ENCODE measurements at places on chromosomes 2 and 18.

DNA sequence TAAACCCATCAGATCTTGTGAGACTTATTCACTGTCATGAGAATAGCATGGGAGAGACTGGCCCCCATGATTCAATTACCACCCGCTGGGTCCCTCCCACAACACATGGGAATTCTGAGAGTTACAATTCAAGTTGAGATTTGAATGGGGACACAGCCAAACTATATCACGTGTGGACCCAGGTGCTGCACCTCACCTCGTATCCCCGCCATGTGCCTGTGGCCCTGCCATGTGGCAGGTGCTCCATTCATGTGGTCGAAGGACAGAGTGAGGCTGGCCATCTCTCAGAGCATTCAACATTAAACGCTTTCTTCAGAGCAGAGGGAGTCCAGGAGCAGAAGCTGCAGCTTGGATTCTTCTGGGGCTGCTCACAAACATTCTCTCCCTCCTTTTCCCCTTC, 32.3 kb downstream of the MROH2A start:
- DNase-seq = no peak

- no peak for DNase-seq
Observed at GRCh38 chr18:64982414-64983055, 768.3 kb upstream of the CDH7 start.

- no peak for DNase-seq
Observed at GRCh38 chr2:170712653-170713542, 2.2 kb upstream of the SP5 start.

- no peak for DNase-seq
Observed at GRCh38 chr2:60215386-60215901, 338.0 kb downstream of the BCL11A start.

DNA sequence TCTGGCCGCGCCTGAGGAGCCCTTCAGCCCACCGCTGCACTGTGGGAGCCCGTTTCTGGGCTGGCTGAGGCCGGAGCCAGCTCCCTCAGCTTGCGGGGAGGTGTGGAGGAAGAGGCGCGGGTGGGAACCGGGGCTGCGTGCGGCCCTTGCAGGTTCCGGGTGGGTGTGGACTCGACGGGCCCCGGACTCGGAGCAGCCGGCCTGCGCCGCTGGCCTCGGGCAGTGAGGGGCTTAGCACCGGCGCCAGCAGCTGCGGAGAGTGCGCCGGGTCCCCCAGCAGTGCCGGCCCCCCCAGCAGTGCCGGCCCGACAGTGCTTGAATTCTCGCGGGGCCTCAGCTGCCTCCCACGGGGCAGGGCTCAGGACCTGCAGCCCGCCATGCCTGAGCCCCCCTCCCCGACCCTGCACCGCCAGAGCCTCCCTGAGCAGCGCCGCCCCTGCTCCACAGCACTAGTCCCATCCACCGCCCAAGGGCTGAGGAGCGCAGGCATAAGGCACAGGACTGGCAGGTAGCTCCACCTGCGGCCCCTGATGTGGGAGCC, 534.2 kb downstream of the ZNF804A start:
- no peak for DNase-seq

DNA sequence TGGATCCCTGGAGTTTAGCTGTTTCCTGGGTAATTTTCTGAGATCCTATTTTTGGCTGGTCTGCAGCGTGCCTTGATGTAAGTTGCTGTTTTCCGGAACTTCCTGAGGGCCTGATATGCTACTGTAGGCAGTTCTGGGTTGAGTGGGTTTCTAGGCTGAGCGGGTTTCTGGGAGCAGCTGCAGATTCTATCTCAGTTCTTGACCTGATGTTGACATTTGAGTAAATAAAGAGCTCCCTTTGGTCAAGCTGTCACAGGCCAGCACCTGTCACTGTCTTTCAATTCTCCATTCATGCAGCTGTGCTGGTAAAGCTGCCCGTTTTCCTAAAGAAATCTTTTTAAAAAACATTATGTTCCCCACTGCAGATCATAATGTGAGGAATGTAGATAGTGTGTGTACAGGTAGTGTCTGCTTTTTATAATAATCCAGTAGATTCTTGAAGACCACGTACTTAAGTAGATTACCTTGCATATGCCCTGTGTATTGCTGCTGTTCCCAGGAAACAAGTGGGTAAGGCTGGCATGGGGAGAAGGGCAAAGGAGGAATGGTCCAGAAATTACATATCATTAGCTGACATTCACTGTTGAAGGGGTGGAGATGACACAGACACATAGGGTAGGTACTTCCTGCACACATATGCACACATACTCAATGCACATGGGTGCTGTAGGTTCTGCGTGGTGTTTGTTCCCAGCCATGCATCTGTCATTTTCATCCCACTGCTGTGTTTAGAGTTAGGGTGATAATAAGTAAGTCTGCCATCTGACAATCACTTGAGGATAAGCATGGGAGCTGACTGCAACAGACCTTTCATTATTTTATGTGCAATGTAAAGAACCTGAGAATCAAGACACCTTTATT, 25.9 kb downstream of the CD28 start:
- no peak for DNase-seq

- DNase-seq = no peak
Observed at GRCh38 chr2:144461308-144461766, 58.6 kb downstream of the ZEB2 start.

DNA sequence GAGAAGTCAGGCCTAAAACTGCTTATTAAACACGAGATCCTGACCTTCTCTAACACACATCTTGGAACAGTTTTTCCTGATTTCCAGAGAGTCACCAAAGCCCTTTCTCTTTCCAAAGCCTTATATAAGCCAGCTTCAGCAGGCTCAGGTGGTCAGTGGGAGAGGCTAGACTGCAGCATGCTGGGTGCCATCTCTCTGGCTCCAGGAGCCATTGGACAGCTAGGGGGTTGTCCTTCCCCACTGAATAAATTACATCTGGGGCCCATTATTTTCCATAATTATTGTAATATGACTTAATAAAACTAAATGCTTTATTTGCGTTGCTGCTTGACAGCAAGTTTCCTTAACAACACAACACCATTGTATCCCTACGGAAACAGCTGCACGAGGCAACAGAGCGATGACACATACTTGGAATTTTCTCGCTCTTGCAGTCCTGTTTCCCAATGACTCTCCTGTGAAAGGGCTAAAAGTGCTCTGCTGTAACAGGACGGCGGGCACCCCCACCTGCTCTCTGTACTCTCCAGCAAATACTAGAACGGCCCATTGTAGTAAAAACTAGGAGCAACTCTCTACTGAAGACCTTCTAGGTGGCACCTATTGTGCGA, 160.6 kb downstream of the RNF144A start:
- no peak for DNase-seq

DNA sequence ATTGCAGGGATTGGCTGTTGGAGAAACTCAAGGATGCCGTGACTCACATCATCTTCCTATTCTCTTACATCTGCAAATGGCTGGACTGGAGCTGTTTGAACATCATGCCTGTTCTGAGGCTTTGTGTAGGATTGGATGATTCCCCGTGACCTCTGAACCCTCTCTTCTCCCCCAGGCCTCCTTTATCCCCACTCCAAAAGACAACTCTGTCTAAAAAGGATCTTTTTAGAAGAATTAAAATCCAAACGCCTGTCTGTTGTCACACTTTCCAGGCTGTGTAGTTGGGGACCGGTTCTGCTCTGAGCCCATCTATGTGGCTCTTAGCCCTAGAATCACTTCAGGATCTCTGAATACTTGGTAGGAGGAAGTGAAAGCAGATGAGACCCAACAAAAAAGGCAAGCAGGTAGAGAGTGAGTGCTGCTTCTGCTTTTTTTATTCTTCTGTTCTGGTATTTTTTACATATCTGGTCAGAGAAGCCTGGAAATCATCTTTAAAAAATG, 565 bp downstream of the SP140 start:
- no peak for DNase-seq

GRCh38 chr2:219215871-219216534, 2.8 kb downstream of the ABCB6 start:
- DNase-seq = no peak

DNA sequence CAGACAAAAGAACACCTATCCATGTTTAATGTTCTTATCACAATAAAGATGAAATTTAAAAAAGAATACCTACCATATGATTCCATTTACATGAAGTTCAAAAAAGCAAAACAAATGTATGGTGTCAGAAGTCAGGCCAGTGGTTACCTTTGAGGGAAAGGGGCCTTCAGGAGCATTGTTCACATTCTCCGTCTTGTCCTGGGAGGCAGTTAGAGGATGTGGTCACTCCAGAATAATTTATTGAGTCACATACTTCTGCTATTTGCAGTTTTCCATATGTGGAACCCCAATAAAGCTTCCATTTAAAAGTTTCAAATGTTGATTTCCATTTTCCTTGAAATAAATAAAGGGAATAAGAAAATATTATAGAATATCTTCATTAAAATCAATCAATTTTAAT, 41.6 kb upstream of the POU3F3 start:
- no peak for DNase-seq

GRCh38 chr2:80300346-80300745, 4.2 kb downstream of the LRRTM1 start:
- DNase-seq = no peak

- DNase-seq = no peak
Observed at GRCh38 chr2:141529659-141530058, 601.2 kb downstream of the LRP1B start.

- no peak for DNase-seq
Observed at GRCh38 chr2:64766841-64767669, 113.3 kb upstream of the SERTAD2 start.

GRCh38 chr2:128631698-128632500, 313.2 kb upstream of the HS6ST1 start:
- DNase-seq = no peak

GRCh38 chr2:206518997-206519396, 75.7 kb downstream of the ADAM23 start:
- DNase-seq = no peak

DNA sequence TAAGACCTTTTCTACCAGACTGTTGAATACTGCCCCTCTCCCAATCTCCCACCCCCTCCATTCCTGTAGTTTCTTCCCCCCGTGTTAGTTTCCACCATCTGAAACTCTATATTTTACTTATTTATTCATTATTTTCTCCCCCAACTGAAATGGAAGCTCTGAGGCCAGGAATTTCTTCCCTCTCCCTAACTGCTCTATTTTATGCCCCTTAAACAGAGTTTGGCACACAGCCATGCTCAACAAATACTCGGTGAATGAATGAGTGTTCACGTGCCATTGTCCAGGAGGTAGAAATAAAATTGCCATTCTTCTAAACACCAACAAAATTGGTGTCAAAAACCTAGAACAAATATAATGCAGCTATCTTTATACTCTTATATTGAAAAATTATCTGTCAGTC, 5.6 kb downstream of the ITGB1BP1 start:
- DNase-seq = no peak

GRCh38 chr18:69691008-69691760, 256.5 kb downstream of the CD226 start:
- DNase-seq = no peak

GRCh38 chr18:71902482-71902881, 641.7 kb downstream of the CBLN2 start:
- no peak for DNase-seq

GRCh38 chr2:168703926-168704325, 98.5 kb upstream of the NOSTRIN start:
- no peak for DNase-seq

DNA sequence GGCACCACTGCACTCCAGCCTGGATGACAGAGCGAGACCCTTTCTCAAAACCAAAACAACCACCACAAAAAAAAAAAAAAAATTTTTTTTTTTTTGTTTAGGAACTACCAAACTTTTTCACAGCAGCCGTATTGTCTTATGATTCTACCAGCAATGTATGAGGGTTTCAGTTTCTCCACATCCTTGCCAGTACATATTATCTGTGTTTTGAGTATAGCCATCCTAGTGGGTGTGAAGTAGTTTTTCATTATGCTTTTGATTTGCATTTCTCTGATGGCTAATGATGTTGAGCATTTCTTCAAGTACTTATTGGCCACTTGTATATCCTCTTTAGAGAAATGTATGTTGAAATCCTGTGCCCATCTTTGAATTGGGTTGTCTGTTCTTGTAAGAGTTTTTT, 51.7 kb downstream of the COX7A2L start:
- no peak for DNase-seq

DNA sequence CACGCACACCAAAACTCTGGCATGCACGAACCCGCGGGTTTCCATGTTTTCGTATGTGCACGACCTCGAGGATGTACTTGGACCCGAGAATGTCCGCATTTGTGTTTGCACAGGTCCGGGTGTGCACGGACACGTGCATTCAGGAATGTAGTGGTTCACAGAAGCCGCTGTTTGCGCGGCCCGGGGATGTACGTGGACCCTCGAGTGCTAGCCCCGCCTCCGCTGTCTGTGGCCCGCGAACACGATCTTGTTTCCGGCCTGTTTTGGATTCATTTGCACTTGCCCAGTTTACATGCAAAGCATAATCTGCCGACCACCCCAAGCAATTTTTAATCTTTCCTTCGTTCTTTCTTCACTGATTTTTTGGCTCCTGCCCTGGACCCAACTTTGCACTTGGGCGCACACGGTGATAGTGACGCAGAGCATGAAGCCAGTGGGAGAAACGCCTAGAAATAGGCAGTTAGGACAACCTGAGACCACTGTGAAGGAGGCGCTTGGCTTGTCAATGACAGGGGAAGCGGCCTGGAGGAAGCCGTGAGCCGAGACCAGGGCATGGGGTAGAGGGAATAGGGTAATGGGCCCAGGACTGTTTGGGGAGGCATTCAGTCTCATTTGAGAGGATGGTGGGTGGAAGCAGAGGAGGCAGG, 45.4 kb upstream of the PTMA start:
- DNase-seq = no peak

DNA sequence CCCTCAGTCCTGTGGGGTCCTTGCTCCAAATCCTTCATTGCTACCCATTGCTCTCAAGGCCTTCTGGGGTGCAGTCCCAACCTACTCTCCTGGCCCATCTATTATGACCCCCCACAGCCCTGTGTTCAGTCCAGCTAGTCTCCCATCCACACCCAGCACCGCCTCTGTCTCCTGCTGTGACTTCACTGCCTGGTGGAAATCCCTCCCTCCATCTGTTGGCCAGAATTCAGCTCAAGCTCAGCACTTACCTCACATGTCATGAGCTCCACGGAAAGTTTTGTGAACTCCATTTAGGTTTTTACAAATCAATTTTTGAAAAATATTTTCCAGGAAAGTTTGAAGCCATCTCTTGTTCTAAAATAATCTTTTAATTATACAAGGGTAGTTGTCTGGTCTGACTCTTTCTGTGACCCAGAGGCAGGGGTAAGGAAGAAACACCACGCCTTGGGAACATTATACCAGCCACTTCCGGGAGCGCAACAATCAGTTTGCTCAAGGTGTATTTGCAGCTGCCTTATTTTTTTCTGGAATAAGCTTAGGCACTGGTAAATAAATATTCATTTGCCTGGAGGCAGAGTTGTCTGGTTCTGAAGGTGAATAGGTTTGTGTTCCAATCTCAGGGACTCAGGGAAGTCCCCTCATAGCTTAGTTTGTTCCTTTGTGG, 110.8 kb downstream of the VIT start:
- no peak for DNase-seq

- no peak for DNase-seq
Observed at GRCh38 chr2:196233021-196233804, 61.8 kb upstream of the STK17B start.
